ENCODE measurements at places on chromosomes 4 and X.

GRCh38 chr4:3868211-3869173, 102.3 kb downstream of the ADRA2C start:
- peak; percentile 6 for DNase-seq

DNA sequence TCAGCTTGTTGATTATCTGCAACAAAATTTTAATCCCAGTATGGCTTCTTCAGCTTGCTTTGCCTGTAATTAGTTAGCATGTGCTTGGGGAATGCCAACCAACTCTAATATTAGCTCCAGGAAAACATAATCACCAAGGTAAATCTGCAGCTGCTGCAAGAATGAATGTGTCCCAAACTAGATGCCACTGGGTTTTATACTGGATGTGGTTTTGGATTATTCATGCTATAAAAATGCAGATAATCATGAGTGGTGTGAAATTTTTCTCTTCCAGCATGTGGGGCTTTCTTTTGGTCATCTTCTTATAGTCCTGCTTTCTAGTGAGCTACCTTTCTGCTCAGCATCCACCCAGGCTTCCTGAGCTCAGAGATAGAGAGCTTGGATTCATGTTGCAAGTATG, 295.9 kb upstream of the CASK start:
- no peak for DNase-seq

- no peak for DNase-seq
Observed at GRCh38 chr4:176753049-176753448, 39.7 kb downstream of the VEGFC start.

DNA sequence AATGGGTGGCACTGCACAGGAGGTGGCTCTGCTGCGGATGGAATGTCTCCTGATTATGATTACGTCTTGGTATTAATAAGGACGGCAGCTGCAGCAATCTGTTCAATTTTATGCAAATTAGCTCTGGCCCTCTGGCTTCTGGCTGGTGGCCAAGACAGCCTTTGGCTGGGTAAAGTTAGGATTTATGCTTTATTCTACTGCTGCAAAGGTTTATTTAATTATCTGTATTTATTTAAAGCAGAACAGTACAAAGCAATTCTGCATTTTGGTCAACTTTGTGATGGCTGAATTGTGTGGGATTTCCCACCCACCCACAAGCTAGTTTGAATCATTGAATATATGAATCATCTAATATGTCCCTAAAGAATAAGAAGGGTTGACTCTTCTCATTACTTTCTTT, 745.6 kb upstream of the FAM241A start:
- DNase-seq = no peak

DNA sequence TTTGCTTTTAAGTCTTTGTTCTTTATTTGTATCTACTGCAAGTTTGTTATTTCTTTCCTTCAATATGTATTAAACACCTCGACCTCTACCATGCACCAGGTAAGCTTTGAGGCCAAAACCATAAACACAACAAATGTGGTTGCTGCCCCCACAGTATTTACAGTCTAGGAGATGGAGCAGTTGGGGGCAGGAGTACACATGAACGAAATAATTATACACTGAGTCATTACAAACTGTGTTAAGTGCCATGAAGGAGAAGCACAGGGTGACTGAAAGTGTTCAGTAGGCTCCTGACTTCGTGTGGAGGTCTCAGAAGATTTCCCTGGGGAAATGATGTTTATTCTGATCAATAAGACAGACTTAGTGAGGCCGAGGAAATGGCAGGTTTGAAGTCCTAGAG, 30.3 kb downstream of the SLC25A43 start:
- no peak for DNase-seq

- no peak for DNase-seq
Observed at GRCh38 chr4:112279025-112279881, 6.5 kb downstream of the TIFA start.

DNA sequence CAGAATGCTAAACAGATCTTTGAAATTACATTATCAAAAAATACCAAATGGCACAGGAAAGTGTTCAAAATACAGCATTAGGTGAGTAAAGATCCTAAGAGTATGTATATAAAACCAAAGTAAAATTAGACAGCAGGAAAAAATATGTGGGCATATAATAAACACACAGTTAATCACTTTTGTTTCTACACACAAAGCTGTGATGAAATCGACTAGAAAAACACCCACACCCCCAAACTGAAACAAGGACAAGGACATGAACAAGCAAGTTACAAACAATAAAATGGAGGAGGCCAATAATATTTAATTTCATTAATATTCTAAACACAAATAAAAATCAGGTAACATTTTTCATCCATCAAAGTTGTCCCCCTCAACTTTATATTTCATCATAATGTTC, 143.2 kb downstream of the FRYL start:
- no peak for DNase-seq

GRCh38 chrX:121336831-121337421, 289.5 kb downstream of the GLUD2 start:
- no peak for DNase-seq

DNA sequence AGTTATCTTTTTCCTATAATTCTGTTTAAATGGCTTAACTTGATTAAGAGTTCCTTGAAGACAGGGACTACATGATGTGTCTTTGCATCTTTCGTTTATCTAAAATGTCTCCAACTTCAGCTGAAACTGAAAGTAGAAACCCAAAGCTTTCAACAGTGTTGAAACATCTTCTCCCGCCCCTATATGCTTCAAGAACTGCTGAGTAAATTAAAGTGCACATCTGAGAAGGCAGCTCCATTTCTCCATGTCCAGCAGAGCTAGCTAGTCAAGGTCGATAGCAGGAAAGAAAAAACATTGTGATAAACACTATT, 185.7 kb upstream of the TBL1X start:
- no peak for DNase-seq

- no peak for DNase-seq
Observed at GRCh38 chrX:113548308-113549015, 707.8 kb upstream of the AMOT start.

DNA sequence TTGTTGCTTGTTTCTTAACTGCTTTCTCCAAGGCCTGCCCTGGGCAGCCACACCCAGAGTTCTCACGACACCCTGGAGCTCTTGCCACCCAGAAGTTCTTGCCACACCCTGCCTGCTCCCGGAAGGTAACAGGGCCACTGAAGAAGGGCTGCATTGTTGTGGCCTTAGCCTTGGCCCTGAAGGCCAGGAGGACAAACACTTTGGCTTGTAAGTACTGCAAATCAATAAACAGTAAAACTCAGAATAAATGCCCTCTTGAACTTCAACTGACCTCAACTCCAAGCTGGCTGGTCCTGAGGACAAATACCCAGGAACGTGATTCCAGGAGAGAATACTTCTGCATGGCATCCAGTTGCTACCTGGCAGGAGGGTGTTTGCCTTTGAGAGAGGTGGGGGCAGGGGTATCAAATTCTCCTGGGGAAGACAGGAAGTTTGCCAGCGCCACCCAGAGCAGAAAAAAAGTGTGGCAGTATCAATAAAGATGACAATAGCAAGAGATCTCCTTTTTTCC, 54.1 kb downstream of the TLR10 start:
- no peak for DNase-seq

DNA sequence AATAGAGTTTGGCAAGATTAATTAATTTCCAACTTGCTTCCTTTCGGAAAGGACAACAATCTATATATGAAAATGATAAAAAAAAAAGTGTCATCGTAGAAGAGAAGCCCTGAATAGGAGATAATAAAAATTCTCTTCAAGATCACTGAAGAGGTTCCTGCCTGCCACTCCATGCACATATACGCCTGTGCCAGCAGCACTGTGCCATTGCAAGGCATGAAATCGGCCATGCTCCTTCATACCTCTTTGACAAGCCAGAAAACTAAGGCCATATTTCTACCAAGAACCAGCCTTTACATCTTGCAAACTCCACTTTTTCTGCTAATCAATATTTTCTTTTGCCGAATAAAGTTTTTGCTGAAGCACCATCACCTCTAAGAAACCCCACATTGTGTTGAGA, 365.5 kb downstream of the CXXC4 start:
- no peak for DNase-seq

DNA sequence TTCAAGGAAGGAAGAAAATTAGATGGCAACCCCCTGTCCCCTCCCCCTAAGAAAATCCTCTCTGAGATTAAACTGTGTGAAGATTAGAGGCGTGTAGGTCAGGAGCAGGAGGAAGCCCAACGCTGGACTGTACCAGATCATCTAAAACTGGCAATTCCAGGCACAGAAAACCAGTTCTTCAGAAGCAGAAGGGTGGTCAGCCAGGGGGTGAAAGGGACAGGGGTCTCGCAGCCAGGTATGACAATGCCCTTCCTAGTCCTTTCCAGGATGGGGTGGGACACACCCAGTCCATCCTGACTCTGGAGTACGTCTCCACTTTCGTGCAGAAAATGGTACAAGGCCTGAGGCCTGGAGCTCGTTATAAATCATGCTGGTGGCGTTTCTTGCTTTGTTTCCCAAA, 3.3 kb upstream of the RHOH start:
- DNase-seq = no peak

DNA sequence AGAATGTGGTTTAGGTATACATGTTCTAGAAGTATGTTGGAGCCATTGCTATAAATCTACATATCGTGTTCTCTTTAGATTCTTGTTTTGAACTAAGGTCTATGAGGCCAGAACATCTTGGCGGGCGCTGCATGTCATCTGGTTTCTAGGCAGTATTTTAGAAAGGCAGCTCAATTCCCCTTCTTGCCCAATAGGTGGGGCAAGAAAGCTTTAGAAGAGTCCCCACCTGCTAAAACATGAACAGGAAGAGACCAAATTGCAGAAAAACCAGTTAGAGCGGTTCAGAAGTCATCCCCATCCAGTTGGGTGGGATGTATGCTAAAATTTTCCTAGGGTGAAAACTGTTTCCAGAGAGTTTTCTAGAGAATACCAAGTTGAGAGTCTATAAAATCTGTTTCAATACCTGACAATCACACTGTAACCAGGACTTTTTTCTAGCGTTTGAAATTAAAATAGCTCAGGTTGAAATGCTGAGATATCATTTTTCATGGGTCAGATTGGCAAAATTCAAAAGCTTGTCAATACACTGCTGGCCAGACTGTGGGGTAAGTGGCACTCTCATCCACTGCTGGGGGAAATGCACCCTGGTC, 17.5 kb upstream of the SH3KBP1 start:
- DNase-seq = no peak

GRCh38 chr4:110400086-110400485, 75.9 kb upstream of the ENPEP start:
- DNase-seq = no peak

GRCh38 chr4:70943114-70943513, 40.9 kb downstream of the MOB1B start:
- DNase-seq = no peak

- no peak for DNase-seq
Observed at GRCh38 chr4:109745830-109746229, 16.0 kb upstream of the PLA2G12A start.

GRCh38 chrX:41553688-41554087, 106.5 kb downstream of the NYX start:
- DNase-seq = no peak

GRCh38 chrX:50799531-50799961, 14.4 kb downstream of the SHROOM4 start:
- no peak for DNase-seq

GRCh38 chr4:187071946-187072600, 348.4 kb upstream of the FAT1 start:
- DNase-seq = no peak

- DNase-seq = no peak
Observed at GRCh38 chrX:34332334-34332733, 200.2 kb upstream of the FAM47A start.

- DNase-seq = no peak
Observed at GRCh38 chr4:186915816-186916215, 192.2 kb upstream of the FAT1 start.

DNA sequence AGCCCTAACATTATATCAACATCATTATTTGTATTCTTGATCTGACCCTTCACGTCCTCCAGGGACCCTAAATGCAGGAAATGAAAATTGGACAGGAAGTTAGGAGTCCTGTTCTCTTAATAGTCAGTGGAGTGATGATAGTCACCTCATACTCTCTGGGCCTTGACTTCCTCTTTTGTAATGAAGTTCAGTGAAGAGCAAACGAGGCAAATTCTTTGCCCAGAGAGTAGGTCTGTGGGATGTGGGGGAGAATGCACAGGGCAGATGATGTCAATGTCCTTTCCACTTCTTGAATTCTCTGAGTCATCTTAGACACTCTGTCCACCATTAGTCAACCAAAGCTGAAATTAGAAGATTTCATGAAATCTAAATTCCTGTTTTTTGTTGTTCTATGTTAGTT, 17.1 kb upstream of the GPRIN3 start:
- DNase-seq = no peak

- no peak for DNase-seq
Observed at GRCh38 chr4:12852338-12853307, 631.5 kb downstream of the RAB28 start.

- no peak for DNase-seq
Observed at GRCh38 chr4:13793020-13793710, 165.6 kb upstream of the BOD1L1 start.

DNA sequence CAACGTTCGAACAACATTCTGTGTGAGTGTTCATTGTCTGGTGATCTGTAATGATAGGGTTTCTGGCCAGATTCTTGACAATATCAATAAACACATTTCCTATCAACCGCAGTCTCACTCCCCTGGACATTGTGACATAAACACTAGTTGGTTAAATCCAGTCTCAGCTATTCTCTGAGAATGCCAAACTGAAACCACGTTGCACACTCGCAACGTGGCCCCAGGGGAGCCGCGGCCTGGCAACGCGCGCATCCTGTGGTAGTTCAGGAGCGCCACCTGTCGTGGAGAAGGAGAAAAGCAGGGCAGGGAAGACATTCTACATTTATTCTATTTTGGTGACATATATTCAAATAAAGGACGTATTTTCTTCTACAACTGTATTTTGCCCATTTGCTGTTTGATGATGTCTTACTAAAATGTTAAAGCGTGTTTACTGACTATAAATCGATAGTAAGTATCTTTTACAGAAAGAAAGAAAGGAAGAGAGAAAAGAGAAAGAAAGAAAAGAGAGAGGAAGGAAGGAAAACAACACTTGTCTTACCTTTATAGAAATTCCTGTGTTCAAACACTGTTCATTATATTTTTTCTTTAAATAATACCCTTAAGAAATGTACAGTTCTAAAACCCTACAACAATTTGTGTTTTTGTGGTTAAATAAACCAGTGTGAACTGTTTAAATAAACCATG, 738.3 kb upstream of the FRG1 start:
- DNase-seq = peak; percentile 66

DNA sequence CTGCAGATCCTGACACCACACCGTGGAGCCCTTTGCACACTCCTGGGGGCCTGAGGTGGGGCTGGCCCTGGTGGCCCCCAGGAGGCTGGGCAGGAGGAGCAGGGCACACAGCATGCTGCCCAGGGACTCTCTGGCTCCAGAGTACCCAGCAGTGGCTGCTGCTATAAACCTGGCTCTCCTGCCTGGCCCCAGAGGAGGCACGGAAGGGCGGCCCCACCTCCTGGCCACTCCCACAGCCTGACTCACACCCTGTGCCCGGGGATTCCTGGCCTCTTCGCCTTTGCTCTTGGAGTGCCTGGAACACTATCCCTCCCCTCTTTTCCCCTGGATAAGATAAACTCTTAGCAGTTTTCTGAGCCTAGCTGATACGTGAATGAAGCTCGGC, at the start of gene PSAPL1:
Gene PSAPL1, minus strand, starts transcription at position 165 of the 385 bp plus-strand sequence. Its CDS starts 51 bp downstream, at position 114.
- peak; percentile 27 for DNase-seq

- no peak for DNase-seq
Observed at GRCh38 chr4:15488658-15489470, 19.2 kb downstream of the CC2D2A start.

- no peak for DNase-seq
Observed at GRCh38 chr4:55765070-55765469, 54.5 kb upstream of the EXOC1L start.

GRCh38 chr4:24846716-24847115, 51.3 kb downstream of the SOD3 start:
- DNase-seq = no peak
